Renal cortex interstitium (tissue), 15 donors: ENCODE measurements at places on chromosomes 1 and 21. TPM values are rescaled to one million over a fixed set of nuclear protein-coding genes. Genes with fewer than 3 reads are reported as not detected.

- DNase-seq: no peak
These were observed 35.8 kb upstream of the SOX13 start for GRCh38 chr1:204036882-204037655.

DNA sequence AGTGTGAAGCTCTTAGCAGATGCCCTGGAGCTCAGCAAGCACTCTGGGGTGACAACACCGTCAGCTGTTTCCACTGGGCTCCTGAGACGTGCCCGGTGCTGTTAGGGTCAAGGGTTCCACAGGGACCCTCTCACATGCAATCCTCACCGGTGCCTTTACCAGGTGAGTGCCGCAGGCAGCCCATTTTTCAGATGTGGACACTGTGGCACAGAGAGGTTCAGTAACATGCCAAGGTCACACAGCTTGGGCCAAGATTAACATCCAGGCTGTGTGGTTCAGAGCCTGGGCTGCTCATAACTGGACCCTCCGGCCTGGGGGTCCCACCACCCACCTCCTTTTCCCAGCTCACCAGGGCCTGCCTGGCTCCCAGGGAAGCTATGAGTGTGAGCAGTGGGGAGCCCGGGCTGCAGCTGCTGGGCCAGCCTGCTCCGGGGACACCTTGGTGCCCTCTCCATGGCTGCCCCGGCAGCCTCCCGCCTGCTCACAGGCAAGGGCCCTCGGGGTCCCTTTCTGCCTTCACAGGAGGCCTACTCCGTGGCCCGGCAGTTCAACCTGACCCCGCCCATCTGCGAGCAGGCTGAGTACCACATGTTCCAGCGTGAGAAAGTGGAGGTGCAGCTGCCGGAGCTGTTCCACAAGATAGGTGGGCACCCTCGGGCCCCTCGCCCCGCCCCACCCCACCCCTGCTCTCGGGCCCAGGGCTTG, 49.3 kb downstream of the KCNAB2 start:
- no peak for DNase-seq

- no peak for DNase-seq
These were observed 103.9 kb downstream of the CASZ1 start for GRCh38 chr1:10692401-10693021.

DNA sequence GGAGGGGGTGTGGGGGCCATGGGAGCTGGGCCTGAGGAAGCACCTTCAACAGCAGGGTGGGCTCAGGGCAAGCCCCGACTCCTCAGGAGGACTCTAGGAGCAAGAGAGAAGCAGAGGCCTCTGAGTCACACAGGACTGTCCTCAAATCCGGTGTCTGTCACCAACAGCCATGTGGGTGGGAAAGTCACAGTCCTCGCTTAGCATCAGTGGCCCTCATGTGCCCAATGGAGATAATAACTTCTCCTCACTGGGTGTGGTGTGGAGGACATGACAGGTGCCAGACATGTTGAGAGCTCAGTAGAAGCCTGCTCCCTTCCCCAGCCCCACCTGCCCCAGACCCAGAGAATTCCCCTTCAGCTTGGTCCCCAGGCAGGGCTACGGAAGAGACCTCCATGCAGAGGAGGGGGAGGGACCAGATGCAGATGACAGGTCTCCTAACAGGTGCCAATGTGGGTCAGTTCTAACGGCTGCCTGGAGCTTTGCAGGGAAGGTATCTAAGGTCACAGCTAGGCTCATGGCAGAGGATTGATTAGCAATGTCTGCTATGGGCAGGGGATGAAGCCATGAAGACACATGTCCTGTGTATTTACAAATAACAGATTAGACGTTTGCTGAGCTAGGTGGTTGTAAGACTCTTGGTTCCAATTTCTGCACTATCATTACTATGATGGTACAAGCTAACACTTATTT, 30.2 kb downstream of the TTC39A start:
- DNase-seq: no peak

Gene GDAP2
- 17.2 TPM for polyA plus RNA-seq

Gene MAP3K21
- 21.8 TPM for polyA plus RNA-seq
